Central memory CD8-positive, alpha-beta T cell (primary cell): ENCODE measurements at places on chromosomes 13 and 19.
A peak's percentile ranks its signal among the peaks of the same experiment; 100 is the strongest.

DNA sequence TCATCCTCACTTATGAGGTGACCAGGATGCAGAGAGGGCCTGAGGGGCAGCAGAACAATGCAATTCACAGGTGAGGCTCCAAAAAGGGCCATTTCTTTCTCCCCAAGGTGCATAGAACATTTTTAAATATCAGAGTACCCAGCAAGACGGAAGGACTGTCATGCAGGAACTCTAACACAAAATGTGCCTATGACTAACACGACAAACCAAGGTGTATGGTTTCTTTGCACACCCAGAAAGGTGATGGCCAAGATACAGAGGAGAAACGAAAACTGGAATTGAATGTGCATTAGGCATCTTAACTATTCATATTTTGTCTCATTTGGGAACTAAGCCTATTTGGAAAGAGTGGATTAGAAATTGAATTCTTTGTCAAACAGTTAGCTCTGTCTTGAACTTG is 29.9 kb downstream of the SHISA2 start:
- no peak for DNase-seq

DNA sequence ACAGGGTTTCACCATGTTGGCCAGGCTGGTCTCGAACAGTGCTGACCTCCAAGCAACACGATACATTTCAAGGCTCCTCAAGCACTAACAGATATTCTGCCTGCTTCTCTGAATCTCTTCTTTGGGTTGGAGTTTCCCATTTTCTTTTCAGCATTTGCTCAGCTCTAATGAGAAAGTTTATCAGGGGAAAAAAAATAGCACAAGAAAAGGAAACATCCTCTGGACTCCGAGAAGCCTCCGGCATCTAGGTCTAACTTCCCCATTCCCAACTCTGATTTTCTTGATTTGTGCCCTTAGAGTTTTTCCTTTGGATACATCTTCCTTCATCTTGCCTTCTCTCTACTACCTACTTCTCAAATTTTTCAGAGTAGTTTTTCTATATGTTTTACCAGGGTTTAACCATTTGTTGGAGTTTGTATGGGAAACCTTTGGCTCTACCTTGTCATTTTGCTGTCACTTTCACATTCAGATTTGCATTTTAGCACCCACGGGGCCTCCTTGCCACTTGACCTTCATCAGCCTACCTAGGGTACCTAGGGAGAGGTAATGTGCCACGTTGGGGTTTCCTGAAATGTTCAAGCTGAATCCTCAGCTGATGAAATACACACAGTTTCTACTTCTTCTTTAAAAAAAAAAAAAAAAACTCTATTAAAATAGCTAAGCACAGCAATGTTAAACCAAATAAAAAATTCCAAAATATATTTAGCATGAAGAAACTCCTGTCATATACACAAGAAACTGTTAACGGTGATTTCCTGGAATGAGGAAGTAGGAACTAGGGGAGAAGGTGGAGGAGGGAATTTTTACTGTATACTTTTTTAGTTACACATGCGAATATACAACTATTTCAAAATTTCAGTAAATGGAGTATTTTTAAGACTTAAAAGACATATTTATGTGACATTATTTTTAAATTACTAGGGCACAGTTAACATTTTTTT is 5.1 kb upstream of the USP12 start:
- DNase-seq = no peak

DNA sequence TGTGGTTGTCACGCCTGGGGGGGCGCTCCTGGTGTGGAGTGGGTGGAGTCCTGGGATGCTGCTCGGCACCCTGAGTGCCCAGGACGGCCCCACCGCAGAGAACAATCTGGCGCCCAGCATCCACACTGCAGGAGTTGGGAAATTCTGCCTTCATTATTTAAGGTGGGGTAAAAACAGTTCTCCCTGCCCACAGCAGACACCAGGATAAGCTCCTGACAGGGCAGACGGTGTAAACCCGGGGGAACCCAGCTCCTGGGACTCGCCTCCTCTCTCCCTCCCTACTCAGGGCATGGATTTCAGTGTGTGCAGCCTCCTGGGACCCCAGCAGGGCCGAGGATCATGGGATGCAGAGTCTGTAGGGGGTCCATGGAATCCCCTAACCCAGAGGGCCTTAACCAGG is 7.7 kb upstream of the WDR18 start:
- no peak for DNase-seq

DNA sequence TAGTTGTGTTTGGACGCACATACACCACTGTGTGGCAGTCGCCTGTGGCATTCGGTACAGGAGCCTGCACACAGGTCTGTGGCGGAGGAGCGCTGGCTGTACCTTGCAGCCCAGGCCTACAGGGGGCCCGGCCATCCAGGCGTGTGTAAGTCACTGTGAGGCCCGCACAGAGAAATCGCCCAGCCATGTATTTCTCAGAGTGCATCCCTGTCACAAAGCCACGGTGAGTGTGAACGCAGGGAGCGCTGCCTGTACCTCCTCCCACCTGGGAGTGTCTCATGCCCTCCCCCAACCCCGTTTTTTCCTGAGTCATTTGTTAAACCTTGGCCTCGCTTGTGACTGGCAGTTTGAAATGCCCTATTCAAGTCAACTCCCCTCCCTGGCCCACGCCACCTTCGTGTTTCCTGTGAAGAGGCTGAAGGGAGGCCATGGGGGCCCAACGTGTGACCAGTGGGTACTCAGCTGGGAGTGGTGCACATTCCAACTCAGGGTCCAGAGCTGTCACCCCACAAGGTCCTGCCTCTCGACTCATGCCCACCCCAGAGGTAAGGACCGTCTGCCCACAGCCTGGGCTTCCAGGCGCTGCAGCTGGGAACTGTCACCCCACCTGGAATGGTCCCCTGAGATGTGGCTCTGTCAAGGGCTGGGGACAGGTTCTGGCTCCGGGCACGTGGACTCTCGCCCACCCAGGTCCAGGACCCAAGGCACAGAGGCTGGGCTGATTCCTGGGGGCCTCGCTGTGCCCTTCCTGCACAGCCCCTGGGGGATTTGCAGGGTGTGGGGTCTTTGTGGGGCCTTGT is 11.6 kb upstream of the RASA3 start:
- peak; percentile 36 for DNase-seq
